NCI-H345 (cell line): ENCODE measurements at places on chromosomes 11 and 22.

DNA sequence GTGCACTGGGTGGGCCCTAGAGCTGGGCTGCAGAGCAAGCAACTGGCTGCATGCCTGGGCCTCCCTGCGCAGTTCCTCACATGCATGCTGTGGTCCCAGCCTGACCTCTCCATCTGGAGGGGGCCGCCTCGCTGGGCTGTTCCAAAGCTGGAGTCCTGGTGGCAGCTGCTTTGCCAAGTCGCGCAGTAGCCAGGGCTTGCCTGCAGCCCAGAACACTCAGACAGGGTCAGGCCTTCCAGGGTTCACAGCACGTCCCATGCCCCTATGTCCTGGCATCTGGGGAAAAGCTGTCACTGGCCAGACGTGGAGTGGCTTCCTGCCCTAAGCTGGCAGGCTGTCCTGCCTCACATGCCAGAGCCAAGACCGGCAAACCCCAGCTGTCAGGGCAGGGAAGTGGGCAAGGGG, 16.5 kb upstream of the CDC42EP2 start:
- DNase-seq: no peak

DNA sequence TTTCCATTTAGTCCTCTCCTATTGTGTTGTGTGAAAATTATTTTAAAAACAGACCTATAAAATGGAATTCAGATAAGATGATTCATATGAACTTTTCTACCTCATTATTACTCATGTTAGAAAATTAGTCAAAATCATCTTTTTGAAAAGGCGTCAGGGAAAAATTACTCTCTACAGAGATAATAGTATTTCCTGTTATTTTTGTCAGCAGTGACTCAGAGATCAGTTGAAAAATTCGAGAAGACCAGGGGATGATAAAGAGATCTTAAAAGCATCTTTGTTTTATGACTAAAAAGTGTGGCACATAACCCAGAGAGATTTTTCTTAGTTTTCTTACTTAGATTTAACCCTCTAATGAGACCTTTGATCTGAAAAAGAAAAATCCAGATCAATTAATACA, 157.9 kb upstream of the CARD18 start:
- no peak for DNase-seq

DNA sequence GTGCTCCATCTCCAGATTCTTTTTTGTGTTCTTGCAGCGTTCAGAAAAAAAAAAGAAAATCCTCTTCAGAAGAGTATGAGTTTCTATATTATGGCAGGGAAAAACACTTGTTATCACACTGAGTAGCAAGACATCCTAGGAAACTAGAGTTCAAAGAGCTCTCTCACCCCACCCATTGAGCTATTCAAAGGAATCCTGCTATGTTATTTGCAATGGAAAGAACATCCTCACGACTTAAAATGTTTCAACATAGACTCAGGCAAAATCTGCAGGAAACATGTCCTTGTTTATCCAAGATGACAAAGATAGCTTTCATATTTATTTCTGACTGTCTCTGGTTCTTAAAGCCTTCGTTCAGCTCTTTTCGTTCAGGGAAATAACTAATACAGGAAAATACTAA, 331.6 kb upstream of the ANO5 start:
- DNase-seq: no peak

DNA sequence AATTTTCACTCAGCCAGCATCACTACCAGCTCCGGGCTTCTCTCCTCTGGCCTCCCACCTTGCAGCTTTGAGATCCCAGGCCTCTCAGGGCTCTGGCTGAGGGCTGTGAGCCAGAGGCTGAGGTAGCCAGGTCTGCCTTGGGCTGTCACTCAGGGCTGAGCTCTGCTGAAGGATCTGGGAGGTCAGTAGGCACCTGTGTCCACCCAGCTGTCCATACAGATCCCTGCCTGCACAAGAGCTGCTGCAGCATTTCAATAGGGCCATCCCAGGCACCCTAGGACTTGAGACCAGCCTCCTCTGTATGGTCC, 12.6 kb downstream of the KCNQ1OT1 start:
- no peak for DNase-seq

DNA sequence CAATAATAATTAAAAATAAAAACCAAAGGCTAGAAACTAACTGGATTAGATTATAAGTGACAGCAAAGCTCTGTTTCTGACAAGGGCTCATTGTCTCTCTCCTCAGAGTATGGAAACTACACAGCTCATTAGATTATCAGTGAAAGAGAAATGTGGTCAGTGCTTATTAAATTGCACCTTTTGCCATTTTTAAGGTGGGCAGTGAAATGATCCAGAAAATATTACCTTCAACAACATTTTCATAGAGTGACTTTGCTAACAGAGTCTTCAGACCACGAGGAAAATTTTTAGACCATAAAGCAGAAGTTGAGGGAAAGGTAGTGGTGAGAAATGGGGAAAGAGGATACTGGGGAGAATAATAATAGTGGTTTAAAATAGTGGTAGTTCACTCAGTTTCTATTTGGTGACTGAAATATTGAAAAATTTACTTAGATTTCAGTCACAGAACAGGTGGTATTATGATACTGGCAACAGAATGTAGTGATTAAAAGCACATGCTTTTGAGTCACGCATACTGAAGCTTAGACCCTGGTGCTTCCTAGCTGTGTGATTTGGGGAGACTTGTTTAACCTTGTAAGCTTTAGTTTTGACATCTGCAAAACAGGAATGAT, 684.0 kb upstream of the CCDC90B start:
- no peak for DNase-seq

DNA sequence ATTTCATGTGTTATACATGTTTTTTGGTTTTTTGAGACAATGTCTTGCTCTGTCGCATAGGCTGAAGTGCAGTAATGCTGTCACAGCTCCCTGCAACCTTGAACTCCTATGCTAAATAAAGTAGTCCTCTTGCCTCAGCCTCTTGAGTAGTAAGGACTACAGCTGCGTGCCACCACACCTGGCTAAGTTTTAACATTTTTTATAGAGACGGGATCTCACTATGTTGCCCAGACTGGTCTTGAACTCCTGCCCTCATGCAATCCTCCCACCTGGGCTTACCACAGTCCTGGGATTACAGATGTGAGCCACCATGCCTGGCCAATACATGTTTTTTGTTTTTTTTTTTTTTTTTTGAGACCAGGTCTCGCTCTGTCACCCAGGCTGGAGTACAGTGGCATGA, 33.9 kb downstream of the SWAP70 start:
- DNase-seq: no peak

DNA sequence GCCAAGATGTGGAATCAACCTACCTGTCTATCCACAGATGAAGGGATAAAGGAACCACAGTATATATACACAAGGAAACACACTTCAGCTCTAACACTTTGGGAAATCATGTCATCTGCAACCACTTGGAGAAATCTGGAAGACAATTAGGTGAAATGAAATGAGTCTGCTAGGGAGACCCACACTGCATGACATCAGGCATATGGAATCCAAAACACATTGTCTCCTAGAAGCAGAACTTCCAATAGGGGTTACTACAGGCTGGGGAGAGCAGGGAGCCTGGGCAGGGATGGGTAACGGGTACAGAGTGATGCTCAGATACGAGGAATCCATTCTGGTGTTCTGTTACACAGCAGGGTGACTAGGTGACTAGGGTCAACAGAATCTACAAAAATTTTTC, 18.3 kb downstream of the RGL4 start:
- DNase-seq: no peak

- peak; percentile 35 for DNase-seq
Measured at GRCh38 chr11:108698844-108699642, 34.2 kb downstream of the DDX10 start.

- no peak for DNase-seq
Measured at GRCh38 chr11:73379189-73379880, 3.1 kb downstream of the RELT start.

GRCh38 chr11:43784866-43785265, 95.8 kb upstream of the ALKBH3 start:
- DNase-seq: no peak

DNA sequence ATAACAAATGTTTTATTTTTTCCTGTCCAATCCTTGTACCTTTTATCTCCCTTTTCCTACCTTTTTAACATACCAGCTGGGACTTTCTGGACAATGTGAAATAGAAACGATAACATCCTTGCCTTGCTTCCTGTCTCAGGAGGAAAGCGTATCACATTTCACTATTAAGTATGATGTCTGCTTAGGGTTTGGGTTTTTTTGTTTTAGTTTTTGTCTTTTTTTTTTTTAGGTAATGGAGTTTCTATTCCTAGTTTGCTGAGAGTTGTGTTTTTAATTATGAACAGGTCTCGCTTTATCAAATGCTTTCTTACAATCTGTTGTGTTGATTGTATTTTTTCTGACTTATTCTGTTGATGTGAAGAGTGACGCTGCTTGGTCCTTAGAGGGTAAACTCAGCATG, 64.2 kb upstream of the KCNQ1OT1 start:
- DNase-seq: no peak

DNA sequence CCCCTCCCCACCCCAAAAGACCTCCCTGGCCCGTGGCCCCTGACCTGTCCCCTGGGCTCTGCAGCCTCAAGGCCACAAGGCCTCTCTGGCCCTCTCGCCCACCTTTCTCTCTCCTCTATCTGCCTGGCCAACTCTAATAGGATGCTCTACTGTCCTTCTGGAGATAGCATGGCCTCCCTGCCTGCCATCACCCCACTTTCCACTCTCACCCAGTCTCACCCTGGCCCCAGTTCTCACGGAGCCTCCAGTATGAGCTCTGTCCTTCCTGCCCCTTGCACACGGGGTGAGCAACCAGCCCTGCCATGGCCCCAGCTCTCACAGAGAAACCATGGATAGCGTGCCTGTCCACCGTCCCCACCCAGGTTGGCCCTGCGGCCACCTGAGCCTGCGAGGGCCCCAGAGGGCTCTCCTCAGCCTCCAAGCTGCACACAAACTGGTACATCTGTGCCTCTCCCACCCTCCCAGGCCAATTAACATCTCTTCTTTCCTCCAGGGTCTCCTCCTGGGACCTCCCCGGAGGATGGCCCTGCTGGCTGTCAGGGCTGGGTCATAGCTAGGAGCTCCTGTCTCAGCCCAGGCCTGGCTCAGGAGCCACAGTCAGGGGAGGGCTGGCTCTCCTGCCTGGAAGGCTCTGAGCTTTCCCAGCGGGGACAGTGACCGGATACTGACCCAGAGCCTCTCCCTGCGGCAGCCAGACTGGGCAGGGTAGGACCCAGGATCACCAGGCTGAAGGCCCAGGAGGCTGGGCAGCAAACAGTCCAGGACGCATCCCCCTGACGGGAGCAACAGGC, 22.3 kb downstream of the RTN4R start:
- no peak for DNase-seq

DNA sequence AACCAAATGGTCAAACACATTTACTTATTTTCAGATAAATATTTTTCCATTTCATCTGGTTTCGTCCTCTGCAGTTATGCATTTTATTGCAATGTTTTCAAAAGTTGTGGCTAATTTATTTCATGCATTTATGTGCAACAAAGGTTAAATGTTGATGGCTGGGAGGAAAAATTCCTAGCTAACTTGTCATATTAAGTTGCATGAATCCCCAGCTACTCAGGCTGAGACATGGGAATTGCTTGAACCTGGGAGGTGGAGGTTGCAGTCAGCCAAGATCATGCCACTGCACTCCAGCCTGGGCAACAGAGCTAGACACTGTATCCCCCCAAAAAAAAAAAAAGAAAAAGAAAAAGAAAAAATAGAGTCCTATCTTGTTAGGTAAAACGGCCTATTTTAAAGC, 1862.4 kb upstream of the RAG2 start:
- no peak for DNase-seq

- no peak for DNase-seq
Measured at GRCh38 chr11:57131080-57131790, 50.5 kb upstream of the LRRC55 start.

- DNase-seq: no peak
Measured at GRCh38 chr11:788953-789940, 643 bp downstream of the CEND1 start.

GRCh38 chr11:104823657-104824056, 74.6 kb downstream of the CASP12 start:
- DNase-seq: no peak

DNA sequence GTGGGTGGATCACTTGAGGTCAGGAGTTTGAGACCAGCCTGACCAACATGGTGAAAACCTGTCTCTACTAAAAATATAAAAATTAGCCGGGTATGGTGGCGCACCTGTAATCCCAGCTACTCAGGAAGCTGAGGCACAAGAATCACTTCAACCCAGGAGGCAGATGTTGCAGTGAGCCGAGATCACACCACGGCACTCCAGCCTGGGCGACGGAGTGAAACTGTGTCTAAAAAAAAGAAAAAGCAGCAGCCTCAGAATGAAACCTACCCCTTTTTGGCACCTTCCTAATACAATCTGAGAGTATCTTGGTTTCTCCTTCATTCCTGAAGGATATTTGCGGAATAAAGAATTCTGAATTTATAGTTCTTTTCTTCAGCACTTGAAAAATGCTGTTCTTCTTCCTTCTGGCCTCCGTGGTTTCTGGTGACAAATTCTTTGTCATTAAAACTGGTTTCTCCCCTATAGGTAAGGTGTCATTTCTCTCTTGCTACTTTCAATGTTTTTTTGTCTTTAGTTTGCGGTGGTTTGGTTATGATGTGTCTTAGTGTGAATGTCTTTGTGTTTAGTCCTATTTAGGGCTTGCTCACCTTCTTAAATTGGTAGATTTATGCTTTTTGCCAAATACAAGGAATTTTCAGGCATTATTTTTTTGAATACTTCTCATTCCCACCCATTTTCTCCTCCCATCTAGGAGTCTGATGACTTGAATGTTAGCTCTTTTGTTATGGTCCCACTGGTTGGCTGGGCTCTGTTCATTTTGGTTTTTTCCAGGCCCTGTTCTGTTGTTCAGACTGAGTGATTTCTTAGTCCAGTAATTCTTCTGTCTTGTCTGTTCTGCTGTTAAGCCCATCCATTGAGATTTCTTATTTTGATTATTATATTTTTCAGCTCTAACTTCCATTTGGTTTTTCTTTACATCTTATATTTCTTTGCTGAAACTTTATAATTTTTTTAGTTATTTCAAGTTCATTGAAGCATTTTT, 15.4 kb downstream of the ASRGL1 start:
- DNase-seq: no peak

DNA sequence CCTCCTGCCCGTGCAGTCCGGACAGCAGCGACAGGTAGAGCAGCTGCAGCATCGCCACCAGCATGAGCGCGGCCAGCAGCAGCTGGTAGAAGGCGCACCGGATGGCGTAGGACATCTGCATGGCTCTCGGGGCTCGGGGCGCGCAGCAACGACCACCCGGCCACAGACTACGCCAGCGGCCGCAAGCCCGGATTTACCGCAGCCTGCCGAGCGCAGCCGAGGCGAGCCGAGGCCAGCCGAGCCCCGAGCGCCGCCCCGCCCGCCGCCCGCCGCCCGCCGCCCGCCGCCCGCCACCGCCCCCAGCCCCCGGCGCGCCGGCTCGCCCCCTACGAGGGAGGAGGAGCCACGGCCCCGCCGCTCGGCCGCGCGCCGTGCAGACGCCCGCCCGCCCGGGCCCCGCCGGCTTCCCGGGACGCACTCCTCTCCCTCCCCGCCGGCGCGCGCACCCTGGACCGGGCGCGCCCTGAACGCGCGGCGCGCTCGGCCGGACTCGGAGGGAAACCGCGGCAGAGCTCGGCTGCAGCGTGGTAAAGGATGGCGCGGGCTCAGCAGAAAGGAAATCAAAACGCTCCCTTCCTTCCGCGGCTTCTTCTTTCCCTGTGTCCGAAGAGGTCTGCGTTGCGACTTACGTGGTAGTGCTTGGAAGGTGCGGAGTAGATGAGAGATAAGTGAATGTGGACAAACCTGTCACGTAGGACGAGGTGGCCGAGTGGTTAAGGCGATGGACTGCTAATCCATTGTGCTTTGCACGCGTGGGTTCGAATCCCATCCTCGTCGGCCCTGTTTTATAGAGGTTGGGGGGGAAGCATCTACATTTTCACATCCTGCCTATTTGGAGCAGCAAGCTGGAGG, at the start of gene B4GAT1:
TSS of gene B4GAT1 (minus strand) at position 205 of the 852 bp plus-strand sequence. CDS start at position 121, 84 bp downstream.
- DNase-seq: peak; percentile 79
